ENCODE measurements at places on chromosomes 12 and 14. TPM values are rescaled to one million over a fixed set of nuclear protein-coding genes. Genes with fewer than 3 reads are reported as not detected.

DNA sequence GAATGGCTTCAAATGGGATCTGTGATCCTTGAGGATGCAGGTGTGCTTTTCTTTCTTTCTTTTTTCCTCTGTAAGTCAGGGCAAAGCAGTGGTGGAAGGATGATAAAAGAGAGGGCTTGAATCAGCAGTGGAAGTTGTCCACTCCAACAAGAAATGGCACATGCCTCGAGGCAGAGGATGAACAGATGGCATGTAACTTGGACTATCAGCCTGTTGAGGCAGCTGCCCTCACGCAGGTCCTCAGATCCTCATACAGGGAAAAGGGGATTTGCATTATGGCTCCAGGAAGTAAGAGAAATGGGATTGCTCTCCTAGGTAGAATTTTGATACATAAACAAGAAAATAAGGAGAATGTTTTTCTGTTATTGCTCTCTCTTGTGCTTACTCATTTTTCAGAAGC, 368.0 kb downstream of the FUT8 start:
- H3K27ac ChIP-seq, result no peak overlapping the region
- no peak overlapping the region for H3K4me3 ChIP-seq
- no peaks in the 10 kb centered on the region for H3K36me3 ChIP-seq
- H3K4me1 ChIP-seq, result no peaks in the 10 kb centered on the region

DNA sequence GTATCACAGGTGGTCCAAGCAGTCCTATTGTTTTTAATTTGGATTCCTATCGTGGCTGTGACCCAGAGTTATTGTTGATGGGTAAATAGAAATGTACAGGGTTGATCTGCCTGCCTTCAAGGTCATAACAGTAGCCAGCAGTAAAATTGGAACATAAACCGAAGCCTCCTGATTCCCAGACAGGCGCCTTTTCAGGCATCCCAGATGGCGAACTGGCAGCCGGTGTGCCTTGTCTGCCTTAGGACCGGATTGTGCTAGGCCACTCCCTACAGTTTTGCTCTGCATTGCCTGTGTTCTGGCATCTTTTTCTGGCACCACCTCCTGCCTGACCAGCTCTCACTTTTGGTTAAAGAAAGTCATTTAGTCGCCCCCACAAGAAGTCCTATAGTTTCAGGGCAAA, 22.2 kb downstream of the TMEM117 start:
- no peaks in the 10 kb centered on the region for H3K4me1 ChIP-seq
- H3K27ac ChIP-seq, result peak overlapping the region; percentile 2
- no peaks in the 10 kb centered on the region for H3K36me3 ChIP-seq
- DNase-seq, result peak; percentile 23
- no peaks in the 10 kb centered on the region for H3K27me3 ChIP-seq
- no peak overlapping the region for H3K4me3 ChIP-seq

- H3K27me3 ChIP-seq, result no peaks in the 10 kb centered on the region
- H3K27ac ChIP-seq, result no peak overlapping the region
- no peak overlapping the region for H3K4me3 ChIP-seq
- no peaks in the 10 kb centered on the region for H3K36me3 ChIP-seq
- no peaks in the 10 kb centered on the region for H3K4me1 ChIP-seq
These were observed 5.0 kb upstream of the RAPGEF3 start for GRCh38 chr12:47763481-47764346.

DNA sequence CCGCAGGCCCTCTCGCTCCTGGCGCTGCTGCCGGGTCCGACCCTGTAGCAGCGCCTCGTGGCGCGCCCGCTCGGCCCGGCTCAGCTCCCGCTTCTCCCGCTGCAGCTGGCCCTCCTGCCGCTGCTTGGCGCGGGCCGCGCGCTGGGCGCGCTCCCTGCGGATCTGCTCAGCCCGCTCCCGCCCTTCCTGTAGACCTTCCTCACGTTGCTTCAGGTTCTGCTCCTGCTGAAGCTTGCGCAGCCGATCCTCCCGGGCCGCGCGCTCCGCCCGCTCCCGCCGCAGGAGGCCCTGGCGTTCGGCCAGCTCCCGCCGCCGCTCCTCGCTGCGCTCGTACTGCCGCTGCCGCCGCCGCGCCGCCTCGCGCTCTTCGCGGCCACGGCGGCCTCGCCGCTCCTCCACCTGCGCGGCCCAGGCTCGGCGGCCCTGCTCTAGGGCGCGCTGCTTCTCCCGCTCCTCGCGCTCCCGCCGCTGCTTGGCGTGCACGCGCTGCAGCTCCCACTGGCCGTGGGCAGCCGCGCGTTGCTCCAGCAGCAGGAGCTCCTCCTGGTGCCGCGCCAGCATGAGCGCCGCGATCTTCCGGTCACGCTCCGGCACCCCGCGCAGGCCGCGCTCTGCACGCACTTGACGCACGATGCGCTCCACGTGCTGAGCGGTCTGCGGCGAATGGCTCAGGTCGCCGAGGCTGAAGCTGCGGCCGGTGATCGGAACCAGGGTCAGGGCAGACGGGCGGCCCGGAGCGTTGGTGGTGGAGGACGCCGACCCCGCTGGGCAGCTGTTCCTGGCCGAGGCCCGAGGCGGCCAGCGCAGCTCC, 2.4 kb downstream of the CCDC177 start:
- no peak overlapping the region for H3K27ac ChIP-seq
- H3K27me3 ChIP-seq, result peaks cover 81% of the 10 kb centered on the region
- H3K36me3 ChIP-seq, result no peaks in the 10 kb centered on the region
- peaks cover 5% of the 10 kb centered on the region for H3K4me1 ChIP-seq

GRCh38 chr12:64627771-64628170, 17.5 kb downstream of the RASSF3 start:
- H3K36me3 ChIP-seq, result no peaks in the 10 kb centered on the region
- H3K4me1 ChIP-seq, result no peaks in the 10 kb centered on the region
- DNase-seq, result no peak
- peak overlapping the region; percentile 50 for H3K27ac ChIP-seq
- no peak overlapping the region for H3K4me3 ChIP-seq

Gene CAPZA3
- 2.0 TPM for total RNA-seq

Gene ETFBKMT
- total RNA-seq, result 3.0 TPM

Gene BMP4
- 17.0 TPM for total RNA-seq

Gene MSI1
- 2.0 TPM for total RNA-seq

Gene KERA
- not detected for total RNA-seq

Gene NUP37
- total RNA-seq, result 17.9 TPM
